GM18507 (cell line): ENCODE measurements at places on chromosomes 3 and 15.

DNA sequence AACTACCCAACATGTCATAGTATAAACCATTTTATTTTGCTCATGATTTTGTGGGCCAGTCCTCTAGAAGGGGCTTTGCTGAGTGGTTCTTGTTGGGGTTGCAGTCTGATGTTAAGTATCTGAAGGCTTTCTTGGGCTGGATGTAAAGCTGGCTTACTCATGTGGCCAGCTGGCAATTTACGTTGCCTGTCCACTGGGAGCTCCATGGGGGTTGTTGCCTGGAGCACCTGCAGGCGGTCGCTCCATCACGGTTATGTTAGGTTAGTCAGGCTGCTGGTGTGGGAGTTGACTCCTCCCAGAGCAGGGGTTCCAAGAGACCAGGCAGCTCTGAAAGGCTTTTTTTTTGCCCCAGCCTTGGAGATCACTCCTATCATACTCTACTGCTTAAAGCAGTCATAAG is 98.1 kb downstream of the NR1D2 start:
- DNase-seq = no peak

DNA sequence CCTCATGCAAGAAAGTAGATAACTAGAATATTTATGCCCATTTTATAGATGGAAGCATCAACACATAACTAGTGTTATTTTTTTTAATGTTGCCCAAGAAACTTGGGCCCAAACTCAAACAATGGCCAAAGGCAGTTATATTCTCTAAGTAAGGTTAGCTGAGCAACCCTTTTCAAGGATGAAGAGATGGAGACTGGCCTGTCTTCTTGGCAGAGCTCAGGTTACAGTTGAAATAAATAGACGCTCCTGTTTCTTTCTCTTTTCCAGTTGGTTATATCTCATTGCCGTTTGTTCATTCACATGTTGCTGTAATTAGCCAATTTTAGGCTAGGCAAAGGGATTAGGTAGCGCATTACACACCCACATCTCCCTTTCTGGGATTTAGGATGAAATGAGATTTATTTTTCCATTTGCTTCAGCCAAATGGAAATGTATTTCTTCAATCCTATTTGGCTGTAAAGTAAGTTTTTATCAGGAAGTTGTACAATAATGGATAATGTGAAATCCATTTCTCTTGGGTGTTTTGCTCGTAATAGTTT is 93.2 kb downstream of the CMSS1 start:
- no peak for DNase-seq

GRCh38 chr3:154522036-154522602 is 92.1 kb upstream of the GPR149 start:
- DNase-seq = no peak

GRCh38 chr3:70854108-70854507 is 541.7 kb upstream of the MDFIC2 start:
- DNase-seq = no peak

DNA sequence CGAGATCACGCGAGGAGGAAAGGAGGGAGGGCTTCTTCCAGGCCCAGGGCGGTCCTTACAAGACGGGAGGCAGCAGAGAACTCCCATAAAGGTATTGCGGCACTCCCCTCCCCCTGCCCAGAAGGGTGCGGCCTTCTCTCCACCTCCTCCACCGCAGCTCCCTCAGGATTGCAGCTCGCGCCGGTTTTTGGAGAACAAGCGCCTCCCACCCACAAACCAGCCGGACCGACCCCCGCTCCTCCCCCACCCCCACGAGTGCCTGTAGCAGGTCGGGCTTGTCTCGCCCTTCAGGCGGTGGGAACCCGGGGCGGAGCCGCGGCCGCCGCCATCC is 1.1 kb upstream of the SETD5 start:
- peak; percentile 32 for DNase-seq
